Stimulated activated CD4-positive, alpha-beta T cell treated with anti-CD3 and anti-CD28 coated beads, Interleukin-1b, Interleukin-23, amount 100 ng/mL, for 24 hours (primary cell): ENCODE measurements at places on chromosomes 3 and 15.

DNA sequence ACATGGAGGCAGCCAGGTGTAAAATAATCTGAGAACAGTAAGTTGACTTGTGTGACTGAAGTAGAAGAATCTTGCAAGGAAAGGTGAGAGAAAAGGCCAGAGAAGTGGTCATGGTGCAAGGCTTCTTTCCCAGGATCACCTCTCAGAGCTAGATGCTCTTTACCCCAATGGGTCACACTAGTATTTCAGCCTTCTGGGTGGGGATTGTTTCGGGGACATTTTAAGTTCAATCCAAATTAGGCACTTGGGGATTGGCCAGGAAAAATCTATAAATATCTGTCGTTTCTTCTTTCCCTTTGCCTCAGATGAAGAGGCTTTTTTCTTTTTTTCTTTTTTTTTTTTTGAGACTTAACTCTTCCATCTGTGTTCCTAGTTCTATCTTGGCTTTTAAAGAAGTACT, 188.0 kb downstream of the KLHL25 start:
- no peak for DNase-seq

GRCh38 chr15:69045802-69046201, 31.3 kb downstream of the NOX5 start:
- DNase-seq = no peak

DNA sequence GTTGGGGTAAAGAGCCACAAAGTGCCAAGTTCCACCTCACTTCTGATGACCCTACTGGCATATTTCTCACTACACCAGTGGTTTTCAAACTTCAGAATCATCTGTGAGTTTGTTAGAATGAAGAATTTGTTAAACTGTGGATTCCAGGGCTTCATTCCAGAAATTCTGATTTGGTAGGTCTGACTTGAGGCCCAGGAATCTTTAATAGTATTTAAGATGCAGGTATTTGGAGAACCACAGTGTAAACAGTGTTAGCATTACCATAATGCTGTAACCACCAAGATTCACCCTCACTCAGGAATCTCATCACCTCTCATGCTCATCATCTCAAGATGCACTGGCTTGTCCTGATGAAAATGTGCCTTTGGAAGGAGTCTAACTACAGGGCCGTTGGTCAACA, 6.0 kb downstream of the KCNMB3 start:
- no peak for DNase-seq

DNA sequence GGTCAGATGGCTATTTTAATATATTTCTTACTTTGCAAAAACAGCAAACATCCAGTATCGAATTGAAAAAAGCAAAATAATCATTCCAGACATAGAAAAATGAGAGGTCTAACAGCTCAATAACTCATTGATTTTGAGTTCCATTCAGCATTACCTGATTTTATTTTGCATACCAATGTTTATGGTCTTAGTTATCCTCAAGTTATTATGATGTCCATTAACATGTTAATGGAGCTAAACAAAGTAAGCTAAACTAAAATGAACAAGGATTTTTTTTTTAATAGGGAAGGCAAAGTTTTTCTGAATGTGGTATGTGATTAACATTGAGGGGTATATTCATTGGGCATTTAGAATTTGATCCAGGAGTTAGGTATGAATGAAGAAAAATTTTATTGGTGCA, 13.1 kb downstream of the MYH15 start:
- DNase-seq = no peak

DNA sequence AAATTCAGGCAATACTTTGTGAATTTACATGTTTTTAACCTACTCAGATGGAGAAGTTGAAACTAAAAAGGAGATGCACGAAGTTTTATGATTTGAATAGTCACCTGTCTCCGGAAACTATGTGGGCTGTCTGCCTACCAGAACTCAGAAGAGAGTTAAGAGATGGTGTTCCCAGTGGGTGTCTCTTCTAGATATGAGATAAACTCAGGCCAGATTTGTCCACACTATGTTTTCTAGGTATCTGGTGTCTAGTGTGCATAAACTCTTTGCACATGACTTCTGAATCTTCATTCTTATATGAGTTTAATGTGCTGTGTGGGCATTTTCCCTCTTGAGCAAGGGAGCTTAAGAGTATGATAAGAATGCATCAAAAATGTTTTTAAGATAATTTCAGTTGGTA, 222.8 kb downstream of the FOXP1 start:
- no peak for DNase-seq

DNA sequence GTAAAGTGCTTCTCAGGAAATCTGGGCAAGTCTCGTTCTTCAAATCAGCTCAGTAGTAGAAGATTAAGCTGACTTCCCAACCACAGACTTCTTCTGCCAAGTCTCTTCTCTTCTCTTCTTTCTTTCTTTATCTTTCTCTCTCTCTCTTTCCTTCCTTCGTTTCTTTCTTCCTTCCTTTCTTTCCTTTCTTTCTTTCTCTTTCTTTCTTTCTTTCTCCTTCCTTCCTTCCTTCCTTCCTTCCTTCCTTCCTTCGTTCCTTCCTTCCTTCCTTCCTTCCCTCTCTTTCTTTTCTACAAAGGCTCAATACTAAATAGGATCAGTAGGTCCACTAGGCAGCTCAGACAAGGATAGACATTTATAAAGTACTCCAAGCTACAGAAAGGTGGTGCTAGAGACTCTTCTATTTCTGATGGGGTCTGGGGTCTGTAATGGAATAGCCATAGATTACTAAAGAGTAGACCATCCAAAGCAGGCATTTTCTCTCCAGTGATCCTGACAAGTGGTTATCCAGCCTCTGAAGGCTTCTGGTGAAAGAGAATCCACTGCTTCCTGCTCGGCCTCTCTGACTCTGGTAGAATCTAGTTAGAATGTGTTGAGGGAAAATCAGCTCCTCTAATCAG, 100.8 kb downstream of the TPRG1 start:
- DNase-seq = no peak

DNA sequence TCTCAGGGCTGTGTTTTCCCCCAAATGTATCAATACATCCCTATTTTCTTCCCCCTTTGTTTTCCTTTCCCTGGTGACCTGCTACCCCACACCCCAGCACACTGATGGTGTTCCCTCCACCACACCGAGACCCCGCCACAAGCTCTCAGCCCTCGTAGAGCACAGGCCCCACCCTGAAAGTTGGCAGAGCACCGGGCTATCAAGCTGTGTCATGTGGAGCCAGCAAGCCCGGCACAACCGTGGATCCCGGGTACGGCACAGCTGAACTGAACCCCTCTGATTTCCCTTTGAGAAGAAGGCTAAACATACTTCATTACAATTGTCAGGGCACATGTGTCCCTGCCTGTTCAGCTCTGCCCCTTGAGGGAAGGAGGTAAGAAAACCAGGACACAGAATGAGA, 69.9 kb downstream of the LRIG1 start:
- no peak for DNase-seq
